ENCODE measurements at places on chromosomes 6 and 20.

- no peak for DNase-seq
Observed at GRCh38 chr20:13147971-13148370, 73.1 kb upstream of the ISM1 start.

- no peak for DNase-seq
Observed at GRCh38 chr6:150635906-150636514, 36.3 kb downstream of the PLEKHG1 start.

GRCh38 chr6:25254671-25255070 lies 24.5 kb upstream of the CARMIL1 start:
- DNase-seq = no peak

DNA sequence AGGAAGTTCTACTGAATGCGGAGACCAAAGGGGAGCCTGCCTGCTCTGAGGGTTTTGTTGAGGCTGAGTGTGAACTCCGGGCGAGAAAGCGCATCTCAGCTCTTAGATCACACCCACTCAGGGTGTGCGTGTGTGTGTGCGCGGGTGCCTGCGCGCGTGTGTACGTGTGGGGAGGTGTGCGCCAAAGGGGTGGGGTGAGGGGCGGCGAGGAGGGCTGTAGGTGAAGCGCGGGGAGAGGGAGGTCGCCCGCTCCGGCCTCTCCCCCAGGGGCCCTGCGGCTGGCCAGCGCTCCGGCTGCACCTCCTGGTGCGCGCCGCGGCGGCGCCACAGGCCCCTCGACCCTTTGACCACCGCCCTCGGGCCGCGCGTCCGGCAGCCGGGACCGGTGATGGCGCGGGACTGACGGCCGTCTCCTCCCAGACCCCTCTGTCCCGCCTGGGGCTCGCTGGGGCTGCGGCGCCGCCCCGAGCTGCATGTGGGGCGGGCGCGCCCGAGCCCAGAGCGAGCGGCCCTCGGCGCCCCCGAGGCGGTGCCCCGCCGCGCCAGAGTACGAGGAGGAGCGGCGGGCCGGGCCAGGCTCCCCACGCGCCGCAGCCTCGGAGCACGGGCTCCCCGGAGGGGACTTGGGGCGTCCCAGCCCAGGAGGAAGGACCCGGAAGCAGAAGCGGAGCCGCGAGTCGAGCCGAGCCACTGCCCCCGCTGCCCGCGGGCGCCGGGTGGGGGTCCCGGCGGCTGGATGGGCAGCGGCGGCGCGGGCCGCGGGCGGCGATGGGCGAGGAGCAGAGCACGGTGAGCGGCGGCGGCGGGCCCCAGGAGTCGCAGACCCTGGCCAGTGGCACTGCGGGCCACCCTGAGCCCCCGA lies at the start of gene RNF217:
TSS of gene RNF217 (plus strand) at position 661 of the 862 bp plus-strand sequence. CDS start at position 769, 108 bp downstream.
- DNase-seq = peak; percentile 71

- DNase-seq = no peak
Observed at GRCh38 chr6:2441601-2442475, 196.4 kb upstream of the GMDS start.

DNA sequence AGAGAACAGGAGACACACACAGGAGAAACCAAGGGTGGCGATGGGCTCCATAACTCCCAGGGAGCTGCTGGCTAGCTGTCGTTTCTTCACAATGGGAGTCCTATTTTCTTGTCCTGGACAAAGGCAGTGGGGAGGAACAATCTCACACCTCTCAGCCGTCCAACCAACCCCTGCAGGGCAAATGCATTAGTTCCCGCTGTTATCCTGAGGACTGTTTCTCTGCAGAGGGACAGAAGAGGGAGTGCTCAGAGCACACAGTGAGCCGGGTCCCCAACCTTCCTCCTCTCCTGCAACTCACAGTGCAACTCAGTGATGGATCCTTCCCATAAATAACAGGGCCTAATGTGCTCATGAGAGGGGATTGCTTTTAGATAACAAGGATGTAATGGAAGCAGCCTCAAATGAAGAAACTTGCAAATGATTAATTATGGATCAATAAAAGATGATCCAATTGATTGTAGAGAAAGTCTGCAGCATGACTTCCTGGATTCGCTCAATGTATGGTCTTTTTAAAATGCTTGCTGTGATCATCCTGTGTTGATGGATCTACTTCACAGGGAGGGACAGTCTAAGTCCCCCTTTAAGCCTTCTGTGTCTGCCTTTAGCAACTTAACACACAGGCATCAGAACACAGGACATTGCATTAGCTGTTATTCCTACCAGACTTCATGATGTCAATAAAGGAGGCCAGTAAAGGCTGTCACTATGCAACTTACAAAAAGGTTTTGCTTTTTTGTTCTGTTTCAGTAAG lies 453.4 kb upstream of the AGPAT4 start:
- no peak for DNase-seq

DNA sequence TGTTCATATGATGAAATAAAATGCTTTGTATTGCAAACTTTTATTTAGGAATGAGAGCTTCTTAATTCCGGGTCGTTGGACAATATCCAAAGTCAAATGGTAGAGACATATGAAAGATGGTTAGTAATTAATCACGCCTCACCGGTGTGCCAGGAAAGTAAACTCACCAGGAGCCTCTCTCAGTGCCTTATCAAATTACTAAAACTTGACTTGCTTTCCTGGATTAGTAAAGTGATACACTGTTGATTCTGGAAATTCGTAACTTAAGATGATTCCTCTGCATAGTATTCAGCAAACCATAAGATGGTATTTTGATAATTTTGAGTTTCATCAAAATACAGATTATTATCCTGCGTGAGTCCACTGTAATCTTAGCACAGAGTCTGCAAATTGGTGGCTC lies 115.2 kb downstream of the PAX1 start:
- DNase-seq = peak; percentile 14

- DNase-seq = no peak
Observed at GRCh38 chr6:97081010-97081590, 156.6 kb downstream of the KLHL32 start.

GRCh38 chr6:4678506-4679300 lies 97.5 kb upstream of the CDYL start:
- DNase-seq = no peak

GRCh38 chr6:971981-972640 lies 279.2 kb upstream of the EXOC2 start:
- no peak for DNase-seq

DNA sequence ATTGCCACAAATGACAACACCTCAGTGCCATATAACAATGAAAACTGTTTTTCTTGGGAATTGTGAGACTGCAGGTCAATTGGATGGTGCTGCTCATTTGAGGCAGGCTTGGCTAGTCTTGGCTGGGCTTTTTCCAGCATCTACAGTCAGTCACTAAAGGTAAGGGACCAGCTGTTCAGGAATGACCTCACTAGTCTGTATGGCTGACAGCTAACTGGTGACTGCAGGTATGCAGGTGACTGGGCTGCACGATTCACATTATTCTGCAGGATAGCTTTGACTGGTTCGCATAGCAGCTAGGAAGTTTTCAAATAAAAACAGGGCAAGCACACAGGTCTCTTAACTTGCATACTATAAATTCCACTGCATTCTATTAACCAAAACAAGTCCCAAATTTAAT lies 22.1 kb upstream of the HMGCLL1 start:
- no peak for DNase-seq

GRCh38 chr6:51704932-51705540 lies 382.4 kb downstream of the PKHD1 start:
- DNase-seq = no peak

GRCh38 chr6:156379392-156380289 lies 397.5 kb upstream of the ARID1B start:
- no peak for DNase-seq

DNA sequence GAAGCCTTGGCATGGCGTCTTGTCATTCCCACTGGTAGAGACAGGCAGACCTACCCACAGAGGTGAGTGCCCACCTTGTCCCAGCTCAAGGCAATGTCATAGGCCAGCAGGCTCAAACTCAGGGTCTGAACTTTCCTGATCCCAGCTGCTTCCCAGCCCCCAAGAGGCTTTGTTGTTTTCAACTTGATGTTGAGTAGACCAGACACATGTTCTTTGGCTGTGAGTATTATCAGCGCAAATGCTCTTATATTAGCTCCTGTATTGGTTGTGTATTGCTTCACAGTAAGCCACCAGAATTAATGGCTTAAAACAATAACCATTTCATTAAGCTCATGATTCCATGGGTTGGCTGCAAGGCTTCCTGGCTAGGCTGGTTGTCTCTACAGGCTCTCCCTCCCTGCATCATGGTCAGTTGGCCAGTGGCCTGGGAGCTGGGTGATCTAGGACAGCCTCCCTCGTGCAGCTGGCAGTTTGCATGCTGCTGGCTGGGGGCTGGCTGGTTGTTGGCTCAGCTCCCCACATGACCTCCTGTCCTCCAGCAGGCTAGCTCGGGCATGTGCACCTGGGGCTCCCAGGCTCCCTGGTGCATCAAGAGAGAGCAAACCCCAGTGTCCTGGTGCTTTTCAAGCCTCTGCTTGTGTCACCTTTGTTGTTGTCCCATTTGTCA lies 21.6 kb downstream of the TOX2 start:
- no peak for DNase-seq

GRCh38 chr20:56429502-56429901 lies 17.4 kb downstream of the CASS4 start:
- DNase-seq = no peak

GRCh38 chr20:60888771-60889170 lies 363.3 kb upstream of the CDH4 start:
- no peak for DNase-seq

DNA sequence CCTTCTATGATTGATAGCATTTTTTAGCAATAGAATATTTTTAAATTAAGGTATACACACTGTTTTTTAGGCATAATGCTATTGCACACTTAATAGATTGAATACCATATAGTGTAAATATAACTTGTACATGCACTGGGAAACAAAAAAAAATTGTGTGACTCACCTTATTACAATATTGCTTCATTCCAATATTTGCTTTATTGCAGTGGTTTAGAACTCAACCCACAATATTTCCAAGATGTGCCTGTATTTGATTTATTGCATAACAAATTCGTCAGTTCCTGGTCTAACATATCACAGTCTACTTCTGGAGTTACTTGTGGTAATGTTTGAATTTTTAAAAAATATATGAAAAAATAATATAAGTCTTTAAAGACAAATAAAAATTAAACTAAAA lies 41.9 kb upstream of the DEFB112 start:
- DNase-seq = no peak

- DNase-seq = no peak
Observed at GRCh38 chr20:59634435-59635005, 30.2 kb downstream of the PHACTR3 start.

- DNase-seq = no peak
Observed at GRCh38 chr6:135826236-135826804, 25.2 kb upstream of the PDE7B start.

DNA sequence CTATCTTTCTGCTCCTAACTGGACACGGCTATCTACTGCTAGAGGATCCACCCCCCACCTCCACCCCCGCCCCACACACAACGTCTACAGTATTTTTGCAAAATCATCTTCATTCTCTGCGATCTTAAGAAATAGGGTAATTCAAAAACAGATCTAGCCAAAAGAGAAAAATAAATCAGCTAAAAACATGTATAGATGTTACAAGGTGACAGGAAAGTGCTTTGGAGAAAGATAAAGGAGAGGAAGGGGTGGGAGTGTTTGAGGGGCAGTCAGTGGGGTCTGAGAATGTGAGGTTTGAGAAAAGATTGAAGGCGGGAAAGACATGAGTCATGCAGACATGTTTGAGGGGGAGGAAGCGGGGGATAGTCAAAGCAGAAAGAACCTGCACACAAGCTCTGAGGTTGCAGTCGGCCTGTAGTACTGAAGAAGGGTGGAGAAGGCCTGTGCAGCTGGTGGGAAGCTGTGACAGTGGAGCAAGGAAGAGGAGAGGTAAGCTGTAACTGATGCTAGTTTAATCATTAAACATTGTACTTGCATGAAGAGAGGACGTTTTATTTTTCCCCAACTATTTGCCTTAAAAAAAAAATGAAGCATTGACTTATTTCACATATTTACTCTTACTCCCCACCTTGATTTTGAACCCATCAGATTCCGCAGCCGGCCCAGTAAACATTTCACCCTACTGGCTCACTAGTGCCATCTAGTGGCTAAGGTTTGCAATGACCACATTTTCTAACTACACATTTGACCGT lies 332.6 kb downstream of the ADGRB3 start:
- peak; percentile 84 for DNase-seq

DNA sequence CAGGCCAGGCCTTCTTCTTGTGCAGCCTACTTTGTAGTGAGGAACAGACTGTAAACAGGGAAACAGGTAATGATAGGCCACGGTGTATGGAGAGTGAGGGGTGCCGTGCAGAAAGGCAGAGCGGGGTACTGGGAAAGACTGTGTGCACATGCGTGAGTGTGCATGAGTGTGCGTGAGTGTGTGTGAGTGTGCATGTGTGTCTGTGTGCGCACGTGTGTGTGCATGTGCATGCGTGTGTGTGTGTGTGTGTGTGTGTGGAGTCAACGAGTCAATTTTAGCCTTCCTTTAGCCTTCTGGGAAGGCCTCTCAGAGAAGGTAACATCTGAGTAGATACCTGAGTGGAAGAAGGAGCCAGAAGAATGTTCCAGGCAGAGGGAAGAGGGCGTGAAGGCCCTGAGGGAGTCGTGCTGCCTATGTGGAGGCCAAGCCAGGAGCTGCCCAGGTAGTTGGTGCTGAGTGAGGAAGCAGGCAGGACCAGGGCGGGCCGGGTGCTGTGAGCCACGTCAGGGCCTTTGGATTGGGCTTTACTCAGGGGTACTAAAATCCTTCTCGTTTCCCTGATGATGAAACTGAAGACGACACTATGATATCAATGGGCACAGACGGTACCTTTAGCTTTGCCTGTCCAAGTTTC lies 6.3 kb downstream of the APCDD1L start:
- DNase-seq = no peak

- no peak for DNase-seq
Observed at GRCh38 chr6:100617633-100618350, 153.1 kb upstream of the SIM1 start.

DNA sequence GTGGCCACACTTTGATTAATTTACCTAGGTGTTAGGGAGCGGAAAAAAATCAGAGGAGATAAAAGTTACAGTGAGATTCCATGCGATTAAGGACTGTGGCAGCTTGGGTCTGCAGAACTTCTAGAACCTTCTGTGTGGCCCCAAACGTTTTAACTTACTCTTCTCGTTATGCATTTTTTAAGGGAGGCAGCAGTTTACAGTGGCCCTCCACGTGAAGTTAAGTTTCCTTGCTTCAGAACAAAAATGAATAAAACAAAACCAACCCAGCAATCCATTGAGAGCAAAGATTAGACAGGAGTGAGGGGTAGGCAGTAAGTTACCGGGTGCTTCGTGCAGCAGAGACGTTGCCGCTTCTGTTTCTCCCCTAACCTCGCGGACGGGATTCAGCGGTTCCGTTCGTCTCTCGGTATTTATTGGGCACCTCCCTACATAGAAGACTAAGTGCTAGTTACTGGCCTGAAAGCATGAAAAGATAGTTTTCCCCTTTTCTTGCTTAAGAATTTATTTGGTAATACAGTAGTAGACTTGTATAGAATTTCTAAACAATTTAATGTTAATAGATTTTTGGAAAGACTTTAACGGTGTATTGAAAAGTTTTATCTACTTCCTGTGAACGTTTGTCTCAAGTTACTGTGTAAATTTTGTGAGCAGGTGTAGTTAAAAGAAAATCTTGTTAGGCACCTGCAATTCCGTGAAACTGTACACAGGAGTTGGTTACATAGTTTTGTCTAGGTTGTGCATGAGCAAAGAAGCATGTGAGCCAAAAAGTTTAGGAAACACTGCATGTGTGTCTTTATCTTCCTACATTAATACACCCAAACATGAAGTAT lies 1.1 kb downstream of the BAG2 start:
- peak; percentile 60 for DNase-seq
